ENCODE measurements at places on chromosomes 2 and 18.

DNA sequence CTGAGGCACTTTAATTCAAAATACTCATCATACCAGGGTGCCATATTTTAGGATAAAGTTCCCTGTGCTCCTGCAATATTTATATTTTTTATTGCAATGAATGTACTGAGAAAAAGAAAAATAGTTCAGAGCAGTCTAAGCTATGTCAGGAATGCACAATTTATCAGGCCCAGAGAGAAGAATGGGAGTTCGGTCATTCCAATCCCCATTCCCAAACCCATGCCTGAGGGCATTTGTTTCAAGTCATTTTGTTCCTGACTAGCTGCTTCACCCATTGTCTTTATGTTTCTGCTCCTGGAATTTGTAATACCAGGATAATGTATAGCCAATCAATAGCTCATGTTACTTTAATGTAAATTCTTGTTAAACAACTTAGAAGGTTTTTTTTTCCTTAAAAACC, 24.4 kb upstream of the FTCDNL1 start:
- no peak for DNase-seq

GRCh38 chr2:134011936-134012586, 241.8 kb upstream of the MGAT5 start:
- no peak for DNase-seq

DNA sequence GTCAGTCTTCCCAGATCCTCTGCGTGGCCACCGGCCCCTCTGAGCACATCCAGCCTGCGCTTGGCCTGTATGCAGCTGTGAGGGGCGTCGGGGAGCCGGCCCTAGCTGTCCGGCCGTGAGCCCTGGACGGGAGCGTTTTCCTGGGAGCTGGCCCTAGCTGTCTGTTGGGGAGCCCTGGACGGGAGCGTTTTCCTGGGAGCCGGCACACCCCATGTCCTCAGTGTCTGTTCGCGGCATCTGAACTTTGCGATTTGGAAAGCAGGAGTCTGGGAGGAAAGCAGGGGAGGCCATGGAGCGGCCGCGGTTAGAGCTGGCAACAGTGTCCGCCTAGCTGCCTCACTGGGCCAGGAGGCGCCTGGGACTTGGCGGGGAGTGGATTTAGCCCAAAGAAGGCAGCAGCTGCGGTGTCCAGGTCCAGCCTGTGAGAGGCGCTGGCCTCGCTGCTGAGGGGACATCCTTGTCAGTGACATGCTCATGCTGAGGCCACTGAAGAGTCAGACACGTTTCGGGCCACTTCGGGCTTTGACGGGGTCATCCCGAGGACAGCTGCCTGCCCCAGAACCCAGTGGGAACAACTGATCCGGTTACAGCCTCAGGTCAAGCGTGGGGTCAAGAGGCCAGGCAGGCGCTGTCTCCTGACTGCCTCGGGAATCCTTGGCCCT, 75.8 kb downstream of the KCNG2 start:
- no peak for DNase-seq

DNA sequence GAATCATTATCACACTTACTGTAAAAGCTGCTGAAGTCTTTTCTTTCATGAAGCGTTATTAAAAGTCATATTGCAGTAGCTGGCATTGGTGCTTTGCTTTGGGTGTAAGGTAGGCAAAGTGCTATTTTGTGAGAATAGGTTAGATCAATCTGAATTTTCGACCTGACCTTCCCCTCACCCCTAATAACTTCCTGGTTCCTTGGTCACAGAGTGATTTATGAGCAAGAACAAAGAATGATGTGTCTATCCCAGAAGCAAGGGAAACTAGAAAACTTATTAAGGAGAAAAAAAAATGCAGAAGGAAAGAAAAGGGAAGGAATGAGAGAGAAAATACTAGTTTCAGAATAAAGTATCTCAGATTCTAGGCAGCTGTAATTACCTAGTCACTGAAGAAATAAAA, 163.1 kb upstream of the MEIS1 start:
- DNase-seq = no peak

- DNase-seq = no peak
Measured at GRCh38 chr2:74146929-74147726, 584 bp downstream of the BOLA3 start.

GRCh38 chr2:161085149-161085548, 75.1 kb upstream of the TANK start:
- DNase-seq = no peak

DNA sequence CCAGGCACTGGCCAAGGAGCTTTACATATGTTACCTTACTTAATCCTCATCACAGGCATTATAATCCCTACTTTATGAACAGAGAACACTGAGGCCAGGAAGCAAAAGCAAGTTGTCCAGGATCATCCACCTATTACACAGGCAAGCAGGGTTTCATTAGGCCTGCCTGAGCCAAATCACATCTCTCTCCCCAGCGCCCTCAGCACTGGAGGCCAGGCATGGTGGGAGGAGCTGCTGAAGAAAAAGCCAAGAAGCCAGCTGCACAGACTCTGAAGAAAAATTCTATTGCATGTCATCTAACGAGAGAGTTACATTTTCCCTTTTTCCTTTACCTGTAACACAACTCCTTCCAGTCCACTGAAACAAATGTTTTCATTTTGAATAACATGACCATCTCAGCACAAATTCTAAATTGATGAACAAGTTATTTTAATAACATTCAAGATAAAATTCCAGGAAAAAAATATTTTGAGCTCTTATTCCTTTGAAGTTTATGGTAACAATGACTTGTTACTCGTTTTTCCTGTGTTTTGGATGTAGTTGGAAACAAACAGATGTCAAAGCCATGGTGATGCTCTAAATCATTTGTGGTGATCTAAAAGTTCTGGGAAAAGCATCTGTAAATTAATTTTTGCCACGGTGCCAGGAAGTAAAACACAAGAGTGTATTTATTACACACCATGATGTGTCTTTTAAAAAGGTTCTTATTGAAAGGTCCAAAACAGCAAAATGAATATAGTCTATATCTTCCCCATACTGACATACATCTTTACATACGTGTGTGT, 139.0 kb upstream of the ITGB6 start:
- no peak for DNase-seq

- no peak for DNase-seq
Measured at GRCh38 chr18:63465059-63465458, 11.7 kb upstream of the SERPINB5 start.

- DNase-seq = no peak
Measured at GRCh38 chr2:184032983-184033382, 565.3 kb upstream of the ZNF804A start.

All from cerebellum (tissue), 4 donors.